ENCODE measurements at places on chromosomes 5 and 9. TPM values are rescaled to one million over a fixed set of nuclear protein-coding genes. Genes with fewer than 3 reads are reported as not detected.

The ARID3C gene
- total RNA-seq: 0.26 TPM

The SCGB3A1 gene
- total RNA-seq: not detected

The IRX4 gene
- total RNA-seq: 1.6 TPM

The SPINK1 gene
- total RNA-seq: 930 TPM

The HNRNPK gene
- 524 TPM for total RNA-seq

The PCDHB4 gene
- total RNA-seq: 2.7 TPM

The UTP15 gene
- total RNA-seq: 22.7 TPM

The NMUR2 gene
- 0.80 TPM for total RNA-seq
